ENCODE measurements at places on chromosomes 6 and 20.

DNA sequence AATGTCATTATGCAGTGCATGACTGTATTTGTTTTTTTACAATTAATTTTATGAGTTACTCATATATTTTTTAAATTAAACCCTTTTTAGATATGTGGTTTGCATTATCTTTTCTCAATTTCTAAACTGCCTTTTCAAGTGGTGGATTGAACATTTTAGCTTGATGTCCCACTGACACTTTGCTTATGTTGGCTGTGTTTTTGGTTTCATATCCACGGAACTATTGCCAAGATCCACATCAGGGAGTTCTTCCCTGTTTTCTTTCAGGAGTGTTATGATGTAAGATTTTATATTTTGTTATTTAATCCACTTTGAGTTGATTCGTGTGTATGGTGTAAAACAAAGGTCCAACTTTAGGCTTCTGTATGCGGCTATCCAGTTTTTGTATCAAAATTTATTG, 1144.9 kb upstream of the EYS start:
- DNase-seq, result no peak

DNA sequence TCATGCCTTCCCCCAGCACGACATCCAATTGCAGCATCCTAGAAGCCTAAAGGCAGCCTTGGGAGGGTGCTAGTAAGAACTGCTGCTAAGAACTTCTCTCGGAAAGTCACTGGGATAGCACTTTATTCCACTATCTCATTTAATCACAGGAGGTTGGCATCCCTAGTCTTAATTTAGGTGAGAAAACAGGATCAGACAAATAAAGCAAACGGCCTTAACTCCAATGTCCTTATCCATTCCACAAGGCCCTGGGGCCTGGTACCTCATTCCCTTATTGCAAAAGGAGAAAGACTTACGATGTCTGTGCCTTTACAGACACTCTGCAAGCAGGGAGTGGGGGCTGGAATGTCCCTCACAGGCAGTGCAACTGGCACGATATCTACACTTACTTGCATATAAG, 60.7 kb downstream of the BFSP1 start:
- DNase-seq, result no peak

- DNase-seq, result no peak
Observed at GRCh38 chr6:16625291-16626265, 135.7 kb downstream of the ATXN1 start.

GRCh38 chr6:33996120-33996475, 149.8 kb downstream of the GRM4 start:
- no peak for DNase-seq

- no peak for DNase-seq
Observed at GRCh38 chr6:12798326-12798725, 81.8 kb downstream of the PHACTR1 start.

- no peak for DNase-seq
Observed at GRCh38 chr6:47567586-47567985, 90.0 kb downstream of the CD2AP start.
